ENCODE measurements at places on chromosomes 2 and 18. TPM values are rescaled to one million over a fixed set of nuclear protein-coding genes. Genes with fewer than 3 reads are reported as not detected.

Gene CPO
- total RNA-seq = not detected

DNA sequence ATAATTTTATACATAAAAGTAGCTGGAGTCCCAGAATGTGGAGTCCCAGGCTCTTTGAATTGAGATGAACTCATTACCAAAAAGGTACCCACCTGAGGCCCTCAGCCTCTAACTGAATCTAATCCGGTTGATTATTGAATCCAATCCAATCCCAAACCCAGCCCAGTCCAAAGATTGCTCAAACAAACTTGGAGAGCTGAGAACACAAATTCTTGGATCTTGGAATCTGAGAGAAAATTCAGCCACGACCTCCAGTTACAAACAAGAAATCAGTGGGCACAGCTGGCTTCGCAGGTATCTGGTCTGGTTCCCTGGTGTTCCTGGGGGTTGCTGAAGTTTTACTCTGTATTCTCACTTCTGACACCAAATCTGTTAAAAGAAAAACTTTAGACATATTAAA lies 28.4 kb upstream of the RHOB start:
- no peak for DNase-seq

GRCh38 chr2:43224571-43225092 lies 1.8 kb downstream of the ZFP36L2 start:
- DNase-seq = no peak

DNA sequence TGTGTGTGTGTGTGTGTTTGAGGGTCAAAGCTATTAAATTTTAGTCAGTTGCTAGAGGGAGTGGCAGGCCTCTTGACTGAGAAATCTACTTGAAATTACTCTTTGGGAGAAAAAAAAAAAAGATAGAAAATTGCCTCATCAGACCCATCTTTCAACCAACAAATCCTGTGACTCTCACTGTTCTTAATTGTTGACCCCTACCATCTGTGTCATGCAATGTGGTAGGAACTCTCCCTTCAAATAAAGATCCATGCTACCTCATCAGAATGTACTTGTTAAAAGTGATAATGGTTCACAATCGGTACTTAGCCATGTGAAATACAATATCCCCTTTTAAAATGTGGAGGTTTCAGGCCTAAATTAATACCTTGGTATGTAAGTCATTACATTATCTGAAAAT lies 670.8 kb upstream of the FANCL start:
- no peak for DNase-seq

DNA sequence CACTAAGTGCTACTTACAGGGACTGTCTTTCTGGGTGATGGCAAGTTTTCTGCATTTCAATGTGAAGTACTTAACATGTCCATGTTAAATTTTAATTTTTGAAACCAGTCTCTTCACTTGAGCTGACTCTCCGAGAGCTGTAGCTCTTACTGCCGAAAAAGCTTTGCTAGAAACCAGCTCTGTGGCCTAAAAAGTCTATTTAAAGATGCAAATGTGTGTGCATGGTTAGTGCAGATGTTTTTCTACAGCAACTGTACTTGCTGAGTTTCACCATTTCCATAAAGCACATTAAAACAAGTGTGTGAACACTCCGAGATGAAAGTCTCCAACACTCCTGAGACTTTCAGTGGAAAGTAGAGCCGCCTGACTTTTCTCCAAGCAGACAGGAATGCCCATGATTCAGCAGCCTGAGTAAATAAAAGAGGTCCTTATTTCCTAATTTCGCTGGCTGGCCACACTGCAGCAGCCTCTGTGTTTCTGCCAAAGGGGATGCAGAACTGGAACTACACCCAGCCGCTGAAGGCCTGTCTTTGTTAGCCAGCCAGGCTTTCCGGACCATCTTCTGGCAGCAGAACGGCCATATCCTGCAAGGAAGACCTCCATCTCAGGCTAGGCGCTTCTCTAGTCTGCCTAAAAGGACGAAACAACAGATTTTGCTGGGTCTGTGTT lies 121.2 kb downstream of the ZNF521 start:
- peak; percentile 85 for DNase-seq

DNA sequence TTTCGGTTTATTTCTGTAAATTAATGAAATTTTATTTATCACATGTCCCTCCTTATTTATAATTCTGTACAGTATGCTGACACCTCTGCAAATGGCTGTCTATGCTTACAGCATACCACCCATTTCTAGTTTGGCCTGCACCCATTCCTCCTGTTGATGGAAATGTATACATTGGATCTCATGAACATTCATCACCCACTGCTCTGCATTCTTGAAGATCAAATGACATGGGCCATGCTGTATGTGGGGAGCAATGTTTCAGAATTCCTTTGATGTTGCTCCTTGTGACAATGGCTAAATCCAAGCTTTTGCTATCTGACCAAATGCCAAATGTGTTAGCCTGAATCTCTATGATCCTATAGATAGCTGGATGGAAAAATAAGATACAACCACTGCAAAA lies 55.3 kb upstream of the ITGB6 start:
- DNase-seq = no peak

- DNase-seq = no peak
Measured at GRCh38 chr2:73859721-73860586, 31.2 kb downstream of the STAMBP start.

Gene NEB
- 2.2 TPM for total RNA-seq

GRCh38 chr2:128702616-128703015 lies 383.9 kb upstream of the HS6ST1 start:
- DNase-seq = no peak

- no peak for DNase-seq
Measured at GRCh38 chr2:168999668-169000213, 31.4 kb downstream of the ABCB11 start.

GRCh38 chr2:101432411-101433181 lies 42.3 kb downstream of the RFX8 start:
- DNase-seq = no peak
